Fibroblast of gingiva (primary cell): ENCODE measurements at places on chromosomes 4 and X.
A peak's percentile ranks its signal among the peaks of the same experiment; 100 is the strongest.

DNA sequence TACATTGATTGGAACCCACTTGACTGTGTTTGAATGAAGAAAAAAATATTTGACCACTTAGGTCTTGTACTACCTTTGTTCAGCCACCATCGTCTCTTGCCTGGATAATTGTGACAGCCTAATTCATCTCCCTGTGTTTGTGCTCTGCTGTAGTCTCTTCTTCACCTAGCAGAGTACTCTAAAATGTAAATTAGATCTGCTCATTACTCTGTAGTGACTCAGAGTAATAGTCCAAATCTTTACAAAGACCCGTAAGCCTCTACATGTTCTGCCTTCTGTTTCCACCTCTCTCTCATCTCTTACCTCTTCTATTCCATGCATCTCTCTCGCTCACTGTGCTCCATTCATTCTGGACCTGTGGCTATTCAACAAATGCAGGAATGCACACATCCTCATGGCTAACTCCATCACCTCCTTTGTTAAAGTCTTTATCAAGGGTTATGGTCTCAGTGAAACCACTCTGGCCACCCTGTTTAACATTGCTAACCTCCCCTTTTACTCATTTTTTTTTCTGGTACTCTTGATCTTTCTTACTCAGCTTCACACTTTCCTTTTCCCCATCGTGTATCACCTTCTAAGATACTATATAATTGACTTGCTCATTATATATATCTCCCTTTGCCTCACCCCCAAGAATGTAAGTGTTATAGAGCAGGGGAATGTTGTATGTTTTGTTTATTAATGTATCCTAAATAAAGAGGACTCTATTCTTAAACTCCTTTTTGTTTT is 98.4 kb downstream of the STIM2 start:
- DNase-seq = no peak

GRCh38 chrX:7074148-7074907 is 73.2 kb upstream of the STS start:
- DNase-seq = no peak

- peak; percentile 50 for DNase-seq
These were observed 213.5 kb downstream of the CBR4 start for GRCh38 chr4:168796362-168797106.

GRCh38 chr4:86895692-86896488 is 3.7 kb upstream of the C4orf36 start:
- DNase-seq = peak; percentile 63

DNA sequence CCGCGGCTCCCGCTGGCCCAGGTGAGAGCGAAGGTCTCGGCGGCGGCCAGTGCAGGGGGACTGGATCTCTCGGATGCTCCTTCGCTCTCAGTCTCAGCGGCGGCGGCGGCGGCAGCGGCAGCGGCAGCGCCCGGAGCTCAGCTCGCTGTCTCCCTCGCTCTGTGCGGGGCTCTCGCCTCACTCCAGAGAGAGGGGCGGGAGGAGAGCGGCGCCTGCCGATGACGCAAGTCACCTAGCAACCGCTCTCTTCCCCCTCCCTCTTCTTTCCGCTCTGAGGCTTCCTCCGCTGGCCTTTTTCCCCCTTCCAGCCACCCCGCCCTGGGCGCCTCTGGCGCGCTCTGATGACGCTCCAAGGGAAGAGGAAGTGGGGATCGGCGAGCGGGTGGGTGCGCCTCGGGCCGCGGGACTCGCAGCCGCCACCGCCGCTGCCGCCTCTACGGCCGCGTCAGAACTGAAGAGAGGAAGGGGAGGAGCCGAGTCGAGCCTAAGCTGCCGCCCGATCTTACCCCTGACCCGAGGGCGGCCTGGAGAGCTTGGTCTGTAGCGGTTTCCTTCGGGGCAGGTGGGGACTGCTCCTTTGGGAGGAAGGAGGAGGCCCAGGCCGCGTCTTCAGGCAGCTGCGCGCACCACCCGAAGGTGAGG is at the start of gene FBXW7:
Gene FBXW7 (minus strand): TSS at position 190 of the 642 bp plus-strand sequence. CDS start 124,289 bp downstream, outside the sequence.
- DNase-seq = peak; percentile 99

GRCh38 chr4:68736813-68737212 is 66.4 kb upstream of the UGT2B15 start:
- no peak for DNase-seq

DNA sequence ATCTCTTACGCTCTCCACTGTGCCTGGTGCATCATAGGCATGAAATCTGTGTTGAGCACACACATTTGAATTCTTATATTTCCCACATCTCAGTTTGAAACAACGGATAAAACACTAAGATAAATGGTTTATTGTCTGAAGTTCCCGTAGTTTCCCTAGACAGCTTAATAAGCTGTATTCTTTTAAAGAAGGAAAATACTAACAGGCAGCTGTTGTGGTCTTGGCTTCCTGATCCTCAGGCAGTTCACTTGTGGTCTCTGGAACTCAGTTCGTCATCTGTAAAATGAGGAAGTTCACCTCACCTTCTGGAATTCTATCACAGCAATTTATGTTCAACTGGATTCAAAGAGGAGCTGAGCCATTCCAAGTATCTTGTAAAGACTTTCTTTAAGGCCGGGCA is 1805.6 kb upstream of the TENM3 start:
- DNase-seq = no peak

GRCh38 chr4:70688795-70689231 is 481 bp downstream of the UTP3 start:
- no peak for DNase-seq

DNA sequence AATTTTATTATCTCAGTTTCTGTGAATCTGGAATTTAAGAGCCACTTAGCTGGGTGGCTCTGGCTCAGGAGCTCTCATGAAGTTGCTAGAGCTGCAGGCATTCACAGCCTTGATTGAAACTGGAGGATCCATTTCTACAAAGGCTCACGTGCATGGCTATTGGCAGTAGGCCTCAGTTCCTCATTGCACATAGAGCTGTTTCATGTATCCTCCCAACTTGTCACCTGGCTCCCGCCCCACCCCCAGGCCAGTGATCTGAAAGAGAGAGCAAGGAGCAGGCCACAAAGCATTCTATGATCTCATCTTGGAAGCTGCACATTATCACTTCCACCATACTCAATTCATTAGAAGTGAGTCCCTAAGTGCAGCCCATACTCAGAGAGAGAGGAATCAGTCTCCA is 18.5 kb upstream of the AP1AR start:
- no peak for DNase-seq

GRCh38 chr4:2494992-2495391 is 26.1 kb downstream of the RNF4 start:
- DNase-seq = no peak

DNA sequence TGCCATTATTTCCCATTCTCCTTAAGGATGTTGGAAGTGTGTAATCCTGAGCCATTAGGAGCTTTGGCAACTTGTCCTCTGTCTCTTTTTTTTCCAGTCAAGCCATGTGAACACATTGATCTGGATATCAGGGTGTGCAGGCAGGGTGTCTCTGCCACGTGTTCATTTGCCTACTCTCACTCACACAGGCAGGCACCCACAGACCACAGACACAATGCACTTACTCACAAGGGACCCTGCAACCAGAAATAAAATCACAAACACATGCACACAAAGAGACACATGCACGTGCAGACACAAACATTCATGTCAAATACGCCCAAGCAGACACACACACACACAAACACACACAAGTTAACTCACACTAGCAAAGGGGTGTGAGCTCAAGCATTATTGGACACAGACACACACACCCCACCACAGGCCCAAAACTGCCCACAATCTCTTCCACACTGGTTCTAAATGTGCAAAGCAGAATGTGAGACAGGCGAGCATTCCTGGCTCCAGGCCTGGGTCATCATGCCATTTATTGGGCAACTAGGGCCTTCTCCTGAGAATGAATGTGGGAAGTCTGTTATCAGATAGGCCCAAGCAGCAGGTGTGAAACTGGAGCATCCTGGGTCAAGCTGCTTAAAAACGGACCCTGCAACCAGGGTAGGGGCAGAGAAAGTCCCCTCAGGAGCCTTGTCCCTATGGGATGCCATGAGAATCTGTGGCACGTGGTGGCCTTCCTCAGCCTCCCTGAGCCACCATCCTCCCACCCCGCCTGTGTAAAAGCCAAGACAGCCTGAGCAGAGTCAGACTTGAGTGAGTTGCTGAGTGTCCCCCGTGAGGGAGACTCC is 63.4 kb downstream of the NBDY start:
- no peak for DNase-seq

DNA sequence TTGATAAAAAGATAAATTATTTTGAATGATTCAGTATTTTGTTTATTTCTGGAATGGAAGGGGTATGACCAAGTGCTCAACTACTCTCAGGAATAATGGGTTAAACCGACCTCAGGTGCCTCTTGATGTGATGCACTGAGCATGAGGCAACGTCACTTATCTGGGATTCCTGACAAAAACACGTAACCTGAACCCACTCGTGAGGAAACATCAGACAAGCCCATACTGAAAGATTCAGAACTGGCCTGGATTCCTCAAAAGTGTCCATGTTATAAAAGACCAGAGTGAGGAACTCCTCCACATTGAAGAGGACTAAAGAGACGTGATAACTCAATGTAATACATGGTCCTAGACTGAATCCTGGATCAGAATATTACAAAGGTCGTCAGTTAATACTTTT is 144.0 kb downstream of the FNIP2 start:
- DNase-seq = peak; percentile 70

- DNase-seq = no peak
These were observed 176.0 kb downstream of the SHOX start for GRCh38 chrX:806586-806985.

DNA sequence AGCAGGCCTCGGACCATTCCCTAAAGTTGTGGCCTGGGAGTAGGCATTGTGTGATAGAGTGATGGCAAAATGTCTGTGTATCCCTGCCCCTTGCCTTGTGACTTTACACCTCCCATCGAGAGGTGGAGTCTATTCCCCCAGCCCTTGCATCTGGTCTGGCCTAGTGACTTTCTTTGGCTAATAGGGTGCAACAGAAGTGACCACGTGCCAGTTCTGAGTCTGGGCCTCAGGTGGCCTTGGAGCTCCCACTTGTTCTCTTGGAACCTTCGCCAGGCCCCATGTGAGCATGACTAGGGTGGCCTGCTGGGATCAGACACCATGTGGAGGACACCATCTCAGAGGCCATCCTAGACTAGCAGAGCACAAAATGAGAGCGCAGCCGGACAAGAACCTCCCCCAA is 3.9 kb upstream of the RNF4 start:
- DNase-seq = no peak

DNA sequence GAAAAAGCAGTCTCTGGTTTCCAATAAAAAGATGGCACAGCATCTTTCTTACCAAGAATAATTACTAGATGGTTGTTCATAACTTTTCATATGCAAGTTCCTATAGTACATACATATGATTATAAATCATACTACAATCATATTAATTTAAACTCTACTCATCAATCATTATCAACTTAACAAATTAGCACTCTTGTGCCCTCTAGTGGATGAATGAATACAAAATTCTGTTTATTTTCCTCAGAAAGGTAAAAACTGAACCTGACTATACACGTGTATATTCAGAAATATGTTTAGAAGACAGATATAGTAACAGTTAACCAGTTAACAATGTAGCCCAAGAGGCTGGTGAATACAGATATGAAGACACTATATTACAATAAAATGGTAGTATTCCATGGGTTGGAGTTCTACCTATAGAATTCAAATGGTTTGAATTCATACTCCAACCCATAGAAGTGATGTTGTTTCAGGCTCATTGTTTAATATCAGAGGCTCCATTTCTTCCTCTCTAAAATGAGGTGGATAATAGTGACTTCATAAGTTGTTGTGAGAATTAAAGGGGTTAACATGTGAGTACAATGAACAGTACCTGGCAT is 100.0 kb downstream of the ADAMTS3 start:
- DNase-seq = no peak

DNA sequence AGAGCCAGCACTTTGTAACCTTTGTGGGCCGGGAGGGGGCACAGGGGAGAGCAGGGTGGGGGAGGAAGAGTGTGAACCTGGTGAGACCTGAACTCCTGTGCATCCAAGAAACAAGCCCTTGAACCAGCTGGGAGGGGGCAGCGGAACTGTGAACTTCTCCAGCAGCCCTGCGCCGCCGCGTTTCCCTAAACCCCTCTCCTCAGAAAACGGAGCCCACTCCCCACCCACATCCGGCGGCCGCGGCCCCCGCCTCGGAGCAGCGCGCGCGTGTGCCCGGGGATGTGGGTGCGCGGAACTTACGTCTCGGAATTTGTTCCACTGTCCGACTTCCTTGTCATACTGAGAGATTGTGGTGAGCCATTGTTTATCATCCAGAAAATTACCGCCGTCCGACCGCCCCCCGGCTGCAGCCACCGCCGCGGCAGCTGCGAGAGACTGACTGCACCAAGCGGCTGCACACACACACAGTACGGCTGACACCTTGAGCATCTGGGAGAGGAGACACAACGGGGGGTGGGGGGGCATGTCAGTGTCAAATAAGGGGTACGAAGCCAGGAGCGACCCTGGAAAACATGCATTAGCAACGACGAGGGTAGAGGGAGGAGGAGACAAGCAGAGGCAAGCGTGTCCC is 494 bp downstream of the SPOCK3 start:
- DNase-seq = no peak

GRCh38 chrX:110167952-110168451 is 149.9 kb downstream of the AMMECR1 start:
- DNase-seq = peak; percentile 32

- DNase-seq = no peak
These were observed 50.5 kb upstream of the UGT2B4 start for GRCh38 chr4:69546134-69546765.

GRCh38 chrX:55919367-55920221 is 202.0 kb downstream of the RRAGB start:
- DNase-seq = no peak

GRCh38 chrX:39996536-39996935 is 101.2 kb downstream of the BCOR start:
- no peak for DNase-seq

DNA sequence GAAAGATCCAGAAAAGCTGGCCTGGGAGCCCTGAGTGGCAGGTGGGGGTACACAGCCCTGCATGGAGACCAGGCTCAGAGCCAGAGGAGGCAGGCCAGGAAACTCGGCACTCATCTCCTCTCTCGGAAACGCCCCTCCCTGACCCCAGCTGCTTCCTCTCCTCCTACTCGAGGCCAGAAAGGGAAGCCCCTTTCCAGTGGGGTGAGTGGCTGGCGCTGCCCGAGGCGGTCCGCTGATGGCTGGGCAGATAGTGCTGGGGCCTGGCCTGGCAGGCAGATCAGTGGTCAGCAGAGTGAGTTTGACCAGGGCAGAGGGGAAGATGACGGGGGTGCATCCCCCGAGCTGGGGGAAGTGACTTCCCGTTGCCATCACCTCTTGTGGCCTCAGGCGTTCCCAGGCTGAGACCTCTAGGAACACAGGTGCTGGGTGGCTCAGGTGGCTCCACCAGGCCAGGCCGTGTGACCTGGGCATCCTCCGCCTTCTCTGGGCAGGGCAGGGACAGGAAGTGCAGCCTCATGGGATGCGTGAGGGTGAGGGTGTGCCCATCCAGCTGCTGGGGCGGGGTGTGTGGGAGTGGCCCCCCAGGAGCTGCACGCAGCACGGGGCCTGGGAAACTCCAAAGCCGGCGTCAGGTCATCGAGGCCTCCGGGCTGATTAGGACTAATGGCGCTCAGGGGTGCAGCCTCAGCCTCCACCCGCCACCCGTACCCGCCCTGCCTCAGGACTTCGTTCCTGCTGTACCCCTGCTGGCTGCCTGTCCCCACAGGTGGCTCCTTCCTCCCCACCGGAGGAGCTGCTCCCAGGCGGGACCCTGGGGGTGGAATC is 5.7 kb downstream of the SH3BP2 start:
- DNase-seq = no peak

- DNase-seq = no peak
These were observed 95.9 kb downstream of the WDFY3 start for GRCh38 chr4:84870398-84871163.

GRCh38 chr4:80184825-80185756 is 12.2 kb upstream of the PRDM8 start:
- no peak for DNase-seq

- no peak for DNase-seq
These were observed 21.3 kb downstream of the DMD start for GRCh38 chrX:33190016-33190415.

GRCh38 chr4:116438981-116439729 is 646.2 kb downstream of the TRAM1L1 start:
- DNase-seq = no peak
